ENCODE measurements at places on chromosomes 4 and X. TPM values are rescaled to one million over a fixed set of nuclear protein-coding genes. Genes with fewer than 3 reads are reported as not detected.

GRCh38 chr4:30790998-30791397 is 70.8 kb downstream of the PCDH7 start:
- no peak overlapping the region for H3K27ac ChIP-seq
- no peaks in the 10 kb centered on the region for H3K36me3 ChIP-seq
- H3K4me1 ChIP-seq = peaks cover 12% of the 10 kb centered on the region
- no peaks in the 10 kb centered on the region for H3K27me3 ChIP-seq
- DNase-seq = no peak
- H3K4me3 ChIP-seq = no peak overlapping the region

- H3K36me3 ChIP-seq = peaks cover 8% of the 10 kb centered on the region
- H3K4me3 ChIP-seq = no peak overlapping the region
- no peak for DNase-seq
- H3K27ac ChIP-seq = no peak overlapping the region
- no peaks in the 10 kb centered on the region for H3K27me3 ChIP-seq
Measured at GRCh38 chr4:41678086-41678816, 70.3 kb downstream of the PHOX2B start.

GRCh38 chr4:103719830-103720207 is at the start of gene TACR3:
Gene TACR3 (minus strand): TSS chr4:103719985. CDS start chr4:103719675, 310 bp downstream.
- H3K27ac ChIP-seq = no peak within 1 kb of the TSS
- peaks cover 7% of the 10 kb centered on the region for H3K4me1 ChIP-seq
- no peaks in the 10 kb centered on the region for H3K27me3 ChIP-seq
- H3K4me3 ChIP-seq = no peak within 1 kb of the TSS
- peak; percentile 4 for DNase-seq
- no peaks in the 10 kb centered on the region for H3K36me3 ChIP-seq

- H3K27me3 ChIP-seq = no peaks in the 10 kb centered on the region
- DNase-seq = no peak
- no peak overlapping the region for H3K4me3 ChIP-seq
- H3K36me3 ChIP-seq = no peaks in the 10 kb centered on the region
- no peak overlapping the region for H3K27ac ChIP-seq
- H3K4me1 ChIP-seq = peaks cover 55% of the 10 kb centered on the region
Measured at GRCh38 chr4:185713731-185714130, 98.3 kb downstream of the SORBS2 start.

DNA sequence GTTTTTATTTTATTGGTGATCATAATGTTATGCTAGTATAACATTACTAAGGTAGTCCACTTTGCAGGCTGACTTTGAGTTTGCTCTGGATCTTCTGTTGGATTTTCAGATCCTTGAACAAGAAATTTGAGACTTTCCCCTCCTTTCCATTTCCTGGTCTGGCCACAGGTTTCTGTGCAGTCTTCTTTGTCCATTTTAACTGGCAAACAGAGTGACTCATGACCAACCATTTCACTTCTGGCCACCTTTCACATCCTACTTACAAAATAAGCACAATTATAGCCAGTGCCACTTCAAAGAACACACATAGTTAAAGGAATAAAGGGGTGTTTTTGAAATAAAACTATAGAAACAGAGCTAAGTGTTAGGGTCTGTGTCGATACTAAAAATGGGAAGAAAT is 8.4 kb downstream of the ANK2 start:
- DNase-seq = no peak
- H3K27me3 ChIP-seq = no peaks in the 10 kb centered on the region
- H3K4me3 ChIP-seq = no peak overlapping the region
- no peaks in the 10 kb centered on the region for H3K36me3 ChIP-seq
- no peak overlapping the region for H3K27ac ChIP-seq
- no peaks in the 10 kb centered on the region for H3K4me1 ChIP-seq

GRCh38 chr4:182222766-182223165 is 20.4 kb upstream of the TENM3 start:
- H3K4me1 ChIP-seq = no peaks in the 10 kb centered on the region
- H3K27me3 ChIP-seq = no peaks in the 10 kb centered on the region
- H3K4me3 ChIP-seq = no peak overlapping the region
- H3K27ac ChIP-seq = no peak overlapping the region

DNA sequence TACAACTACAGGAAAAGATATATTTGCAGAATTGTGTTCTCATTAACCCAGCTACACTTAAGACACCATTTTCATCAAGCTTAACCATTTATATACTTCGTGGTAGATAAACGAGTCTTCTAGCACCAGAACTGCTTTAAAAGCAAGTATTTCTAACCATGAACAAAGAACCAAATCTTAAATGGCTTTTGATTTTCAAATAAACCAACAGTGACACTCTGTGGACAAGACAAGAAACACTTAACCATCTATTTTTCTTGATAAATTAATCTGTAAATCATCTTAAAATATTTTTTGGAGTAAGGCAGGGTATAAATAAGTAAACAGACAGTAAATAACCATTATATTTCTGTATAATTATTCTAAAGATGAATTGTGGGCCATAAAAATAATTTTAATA is 10.2 kb downstream of the BEND2 start:
- H3K27ac ChIP-seq = no peak overlapping the region
- H3K4me3 ChIP-seq = no peak overlapping the region
- no peaks in the 10 kb centered on the region for H3K27me3 ChIP-seq
- H3K4me1 ChIP-seq = no peaks in the 10 kb centered on the region

DNA sequence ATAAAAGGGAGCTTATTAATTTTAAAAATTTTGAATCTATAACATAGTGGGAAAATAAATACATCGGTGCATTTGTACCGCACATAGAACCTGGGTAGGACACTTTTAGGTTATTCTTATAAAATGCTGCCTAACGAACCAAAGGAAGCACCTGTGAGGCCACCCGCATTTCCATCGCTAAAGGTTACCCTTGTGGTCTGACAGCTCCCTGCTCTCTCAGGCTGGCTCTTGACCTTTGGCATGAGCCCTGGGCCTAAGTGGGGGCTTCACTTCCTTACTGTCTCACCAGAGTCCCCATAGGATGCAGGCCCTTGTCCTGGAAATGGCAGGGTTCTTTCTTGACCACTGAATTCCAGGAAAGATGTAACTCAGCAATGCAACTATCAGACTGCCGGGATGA is 46.0 kb downstream of the HADH start:
- H3K4me3 ChIP-seq = no peak overlapping the region
- DNase-seq = no peak
- peaks cover 15% of the 10 kb centered on the region for H3K36me3 ChIP-seq
- no peak overlapping the region for H3K27ac ChIP-seq
- no peaks in the 10 kb centered on the region for H3K4me1 ChIP-seq

DNA sequence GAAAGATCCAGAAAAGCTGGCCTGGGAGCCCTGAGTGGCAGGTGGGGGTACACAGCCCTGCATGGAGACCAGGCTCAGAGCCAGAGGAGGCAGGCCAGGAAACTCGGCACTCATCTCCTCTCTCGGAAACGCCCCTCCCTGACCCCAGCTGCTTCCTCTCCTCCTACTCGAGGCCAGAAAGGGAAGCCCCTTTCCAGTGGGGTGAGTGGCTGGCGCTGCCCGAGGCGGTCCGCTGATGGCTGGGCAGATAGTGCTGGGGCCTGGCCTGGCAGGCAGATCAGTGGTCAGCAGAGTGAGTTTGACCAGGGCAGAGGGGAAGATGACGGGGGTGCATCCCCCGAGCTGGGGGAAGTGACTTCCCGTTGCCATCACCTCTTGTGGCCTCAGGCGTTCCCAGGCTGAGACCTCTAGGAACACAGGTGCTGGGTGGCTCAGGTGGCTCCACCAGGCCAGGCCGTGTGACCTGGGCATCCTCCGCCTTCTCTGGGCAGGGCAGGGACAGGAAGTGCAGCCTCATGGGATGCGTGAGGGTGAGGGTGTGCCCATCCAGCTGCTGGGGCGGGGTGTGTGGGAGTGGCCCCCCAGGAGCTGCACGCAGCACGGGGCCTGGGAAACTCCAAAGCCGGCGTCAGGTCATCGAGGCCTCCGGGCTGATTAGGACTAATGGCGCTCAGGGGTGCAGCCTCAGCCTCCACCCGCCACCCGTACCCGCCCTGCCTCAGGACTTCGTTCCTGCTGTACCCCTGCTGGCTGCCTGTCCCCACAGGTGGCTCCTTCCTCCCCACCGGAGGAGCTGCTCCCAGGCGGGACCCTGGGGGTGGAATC is 5.7 kb downstream of the SH3BP2 start:
- no peaks in the 10 kb centered on the region for H3K36me3 ChIP-seq
- H3K4me3 ChIP-seq = no peak overlapping the region
- DNase-seq = peak; percentile 65
- H3K4me1 ChIP-seq = peaks cover 79% of the 10 kb centered on the region
- H3K27me3 ChIP-seq = no peaks in the 10 kb centered on the region
- H3K27ac ChIP-seq = peak overlapping the region; percentile 75

- peaks cover 49% of the 10 kb centered on the region for H3K4me1 ChIP-seq
- H3K27me3 ChIP-seq = no peaks in the 10 kb centered on the region
- H3K4me3 ChIP-seq = no peak overlapping the region
- DNase-seq = peak; percentile 81
- H3K27ac ChIP-seq = peak overlapping the region; percentile 71
Measured at GRCh38 chr4:153265306-153266047, 61.2 kb downstream of the TRIM2 start.

DNA sequence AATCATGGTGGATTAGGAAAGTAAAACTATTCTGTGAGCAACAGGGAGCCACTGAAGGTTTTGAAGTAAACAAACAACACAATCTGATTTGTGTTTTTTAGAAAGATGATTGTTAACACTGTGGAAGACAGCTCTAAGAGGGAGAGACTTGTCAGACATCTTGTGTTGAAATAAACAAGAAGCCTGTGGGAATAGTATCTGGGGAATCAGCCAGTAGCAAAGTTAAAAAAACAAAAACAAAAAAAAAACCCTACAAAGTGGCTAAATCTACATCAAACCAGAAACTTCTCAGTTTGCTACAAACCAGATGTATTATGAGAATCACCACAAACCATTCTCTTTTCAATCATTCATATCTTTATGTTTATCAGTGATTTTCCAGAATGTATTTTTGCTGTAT is 125.7 kb upstream of the GPC4 start:
- no peak overlapping the region for H3K4me3 ChIP-seq
- H3K27me3 ChIP-seq = no peaks in the 10 kb centered on the region
- H3K36me3 ChIP-seq = no peaks in the 10 kb centered on the region
- H3K27ac ChIP-seq = no peak overlapping the region
- no peak for DNase-seq

DNA sequence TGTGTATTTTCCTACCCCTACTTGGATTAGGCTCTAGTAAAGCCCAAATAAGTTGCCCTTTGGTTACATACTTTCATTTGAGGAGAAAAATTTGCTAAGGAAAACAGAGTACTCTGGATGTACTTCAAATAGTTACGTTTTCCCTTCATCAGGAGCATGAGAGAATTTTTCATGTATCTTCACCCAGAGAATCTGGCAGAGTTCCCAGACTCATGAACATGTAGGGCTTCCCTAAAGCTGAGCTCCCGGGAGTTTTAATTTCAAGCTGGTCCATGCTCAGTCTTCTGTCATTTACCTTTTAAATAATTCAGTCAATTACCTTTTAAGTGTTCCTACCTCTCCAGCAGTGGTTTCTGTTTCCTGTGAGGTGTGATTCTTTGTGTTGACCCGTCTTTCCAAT is 367.5 kb upstream of the GRID2 start:
- no peaks in the 10 kb centered on the region for H3K27me3 ChIP-seq
- H3K4me1 ChIP-seq = no peaks in the 10 kb centered on the region
- no peak overlapping the region for H3K4me3 ChIP-seq
- H3K36me3 ChIP-seq = no peaks in the 10 kb centered on the region
- peak; percentile 13 for DNase-seq

DNA sequence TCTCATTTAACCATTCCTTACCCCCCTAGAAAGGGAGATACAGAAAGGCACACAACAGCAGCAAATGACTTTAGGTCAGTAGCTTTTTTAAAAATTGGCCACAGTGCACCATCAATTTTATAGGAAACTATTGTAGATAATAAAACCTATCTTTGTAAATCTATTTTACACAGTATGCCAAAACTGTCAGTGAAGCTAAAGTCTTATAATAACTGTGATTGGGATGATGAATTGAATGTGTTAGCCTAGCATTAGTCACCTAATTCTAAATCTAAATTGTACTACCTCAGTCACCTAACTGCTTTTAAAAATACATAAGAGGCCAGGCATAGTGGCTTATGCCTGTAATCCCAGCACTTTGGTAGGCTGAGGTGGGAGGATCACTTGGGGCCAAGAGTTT is 44.2 kb downstream of the SH3RF1 start:
- H3K36me3 ChIP-seq = no peaks in the 10 kb centered on the region
- peaks cover 13% of the 10 kb centered on the region for H3K4me1 ChIP-seq
- H3K27me3 ChIP-seq = no peaks in the 10 kb centered on the region
- no peak for DNase-seq
- no peak overlapping the region for H3K4me3 ChIP-seq

DNA sequence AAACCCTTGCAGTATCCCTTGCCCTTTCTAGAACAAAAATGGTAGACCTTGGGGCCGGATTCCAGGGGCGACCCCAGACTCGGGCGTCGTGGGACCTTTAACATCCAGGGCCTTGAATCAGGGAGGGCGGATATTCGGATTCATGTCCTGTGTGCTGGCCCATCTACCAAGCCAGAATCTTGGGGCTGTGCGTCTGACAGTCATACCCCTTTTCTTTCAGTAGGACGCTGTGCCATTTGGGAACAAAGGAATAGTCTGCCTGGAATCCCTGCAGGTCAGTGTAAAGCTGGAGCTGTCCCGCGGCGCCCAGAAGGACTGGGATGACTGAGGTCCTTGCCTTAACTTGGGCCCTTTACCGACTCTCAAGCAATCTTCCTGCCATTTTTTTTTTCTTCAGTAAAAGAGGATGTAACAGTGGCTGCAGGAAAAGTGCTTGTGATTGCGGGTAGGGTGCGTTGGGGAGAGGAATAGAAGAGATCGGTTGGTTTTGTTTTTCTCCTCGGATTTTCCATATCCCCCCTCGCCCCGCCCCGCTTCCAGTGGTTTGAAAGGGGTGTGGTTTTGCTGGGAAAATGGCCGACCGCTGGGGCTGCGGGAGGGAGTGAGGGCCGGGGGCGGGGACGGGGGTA is 518 bp downstream of the ARMCX1 start:
- H3K4me3 ChIP-seq = no peak overlapping the region
- peak overlapping the region; percentile 80 for H3K27ac ChIP-seq
- no peaks in the 10 kb centered on the region for H3K4me1 ChIP-seq
- H3K36me3 ChIP-seq = no peaks in the 10 kb centered on the region
- no peaks in the 10 kb centered on the region for H3K27me3 ChIP-seq
- DNase-seq = peak; percentile 65

- H3K4me1 ChIP-seq = peaks cover 4% of the 10 kb centered on the region
- H3K36me3 ChIP-seq = no peaks in the 10 kb centered on the region
- no peak for DNase-seq
Measured at GRCh38 chr4:98786866-98787265, 128.5 kb upstream of the TSPAN5 start.

- no peaks in the 10 kb centered on the region for H3K36me3 ChIP-seq
- no peaks in the 10 kb centered on the region for H3K27me3 ChIP-seq
- H3K27ac ChIP-seq = no peak overlapping the region
- H3K4me1 ChIP-seq = no peaks in the 10 kb centered on the region
- H3K4me3 ChIP-seq = no peak overlapping the region
Measured at GRCh38 chr4:84099599-84099998, 399.5 kb downstream of the NKX6-1 start.

GRCh38 chr4:112771-113170 is 11.5 kb upstream of the ZNF718 start:
- no peak for DNase-seq
- H3K4me1 ChIP-seq = no peaks in the 10 kb centered on the region

The PABPC1L2B gene
- not detected for total RNA-seq

The ARHGAP36 gene
- total RNA-seq = not detected

The VSIG4 gene
- total RNA-seq = 35.3 TPM

The CSAG3 gene
- total RNA-seq = not detected

The GAGE12F gene
- not detected for total RNA-seq

The CETN2 gene
- 41.9 TPM for total RNA-seq

The HERC5 gene
- total RNA-seq = 9.7 TPM

The IGFBP7 gene
- total RNA-seq = 660 TPM
